ENCODE measurements at places on chromosomes 11 and 22.
A peak's percentile ranks its signal among the peaks of the same experiment; 100 is the strongest.

GRCh38 chr22:23147617-23148387 lies 2.5 kb downstream of the RAB36 start:
- peak; percentile 24 for DNase-seq

DNA sequence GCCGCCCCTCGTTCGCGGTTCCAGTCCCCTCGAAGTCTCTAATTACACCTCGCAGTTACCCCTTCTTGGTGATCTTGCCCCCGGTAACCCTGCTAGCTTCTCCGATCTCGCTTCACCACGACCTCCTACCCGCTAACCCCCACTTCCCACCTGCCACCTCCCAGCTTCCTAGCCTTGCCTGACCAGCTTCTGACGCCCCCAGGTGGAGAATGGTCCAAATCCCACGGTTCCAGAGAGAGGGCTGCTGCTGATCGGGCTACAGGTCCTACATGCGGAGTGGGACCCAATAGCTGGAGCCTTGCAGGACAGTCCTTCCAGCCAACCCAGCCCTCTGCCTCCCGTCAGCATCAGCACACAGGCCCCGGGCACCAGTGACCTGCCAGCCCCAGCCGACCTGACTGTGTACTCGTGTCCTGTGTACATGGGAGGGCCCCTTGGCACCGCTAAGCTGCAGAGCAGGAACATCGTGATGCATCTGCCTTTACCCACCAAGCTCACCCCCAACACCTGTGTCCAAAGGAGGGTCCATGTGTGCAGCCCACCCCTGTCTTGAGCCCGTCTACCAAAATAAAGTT lies 31.9 kb downstream of the RRP8 start:
- DNase-seq = no peak

- DNase-seq = no peak
These were observed 68.6 kb downstream of the RAB38 start for GRCh38 chr11:88106666-88107065.

DNA sequence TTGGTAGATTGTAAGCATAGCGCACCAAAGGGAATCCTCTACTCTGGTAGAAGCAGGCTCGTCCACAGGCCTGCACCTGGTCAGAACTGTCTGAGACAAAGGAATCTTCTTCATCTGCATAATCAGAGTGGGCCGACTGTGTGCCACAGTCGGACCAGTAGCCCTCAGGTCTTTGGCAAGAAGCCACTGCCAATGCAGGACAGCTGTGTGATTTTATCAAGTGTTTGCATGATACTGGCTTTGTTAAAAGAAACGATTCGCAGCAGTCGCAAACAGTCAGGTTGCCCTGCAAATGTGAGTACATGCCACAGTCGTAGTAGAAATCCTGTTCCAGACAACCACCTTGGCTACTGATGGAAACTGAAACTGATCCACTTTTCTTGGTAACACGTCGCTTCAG lies 4.9 kb upstream of the CCDC34 start:
- no peak for DNase-seq

DNA sequence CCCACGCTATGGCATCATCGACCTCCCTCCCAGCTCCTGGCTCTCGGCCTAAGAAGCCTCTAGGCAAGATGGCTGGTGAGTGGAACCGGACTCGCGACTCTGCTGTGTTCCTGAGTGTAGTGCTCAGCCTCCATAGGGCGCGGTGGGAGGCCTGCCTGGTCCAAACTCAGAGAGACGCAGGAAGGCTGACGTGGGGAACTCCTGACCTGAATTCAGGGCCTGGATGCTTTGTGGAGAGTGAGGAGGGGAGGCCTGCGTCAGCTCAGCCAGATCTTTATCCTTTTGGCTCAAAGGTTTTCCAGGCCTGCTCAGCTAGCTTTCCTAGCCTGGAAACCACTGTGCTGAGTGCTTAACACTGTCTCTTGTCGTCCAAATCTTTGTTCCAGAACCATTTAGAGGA lies 8.0 kb downstream of the TIRAP start:
- DNase-seq = no peak

DNA sequence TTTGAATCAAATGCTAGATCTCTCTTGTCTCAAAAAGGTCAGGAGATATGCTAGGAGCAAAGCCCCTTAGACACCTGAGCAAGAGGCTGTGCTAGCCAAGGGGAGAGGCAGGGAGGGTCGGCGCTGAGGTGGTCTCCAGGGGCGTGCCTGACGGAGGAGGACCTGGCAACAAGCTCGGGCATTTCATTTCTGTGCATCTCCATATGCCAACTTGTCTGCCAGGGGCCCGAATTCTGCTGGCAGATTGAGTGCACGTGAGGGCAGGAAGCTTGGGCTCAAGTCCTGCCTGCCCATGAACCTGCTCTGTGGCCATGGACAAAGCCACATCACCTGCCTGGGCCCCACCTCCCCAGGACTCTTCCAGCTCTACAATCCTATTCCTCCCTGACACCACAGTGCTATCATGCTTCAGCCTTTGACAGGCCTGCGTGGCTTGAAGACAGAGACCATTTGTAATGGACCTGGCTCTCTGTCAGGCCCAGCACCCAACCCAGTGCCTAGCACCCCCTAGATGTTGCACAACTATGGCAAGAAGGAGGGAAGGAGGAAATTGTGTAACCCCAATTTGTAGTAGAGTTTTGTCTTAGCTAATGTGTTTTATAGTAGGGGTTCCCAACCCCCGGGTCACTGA lies 16.3 kb upstream of the VSIG10L2 start:
- no peak for DNase-seq
